ENCODE measurements at places on chromosomes 1 and 21. TPM values are rescaled to one million over a fixed set of nuclear protein-coding genes. Genes with fewer than 3 reads are reported as not detected.
A peak's percentile ranks its signal among the peaks of the same experiment; 100 is the strongest.

GRCh38 chr1:25805863-25806225, 5.9 kb downstream of the SELENON start:
- DNase-seq = peak; percentile 73

DNA sequence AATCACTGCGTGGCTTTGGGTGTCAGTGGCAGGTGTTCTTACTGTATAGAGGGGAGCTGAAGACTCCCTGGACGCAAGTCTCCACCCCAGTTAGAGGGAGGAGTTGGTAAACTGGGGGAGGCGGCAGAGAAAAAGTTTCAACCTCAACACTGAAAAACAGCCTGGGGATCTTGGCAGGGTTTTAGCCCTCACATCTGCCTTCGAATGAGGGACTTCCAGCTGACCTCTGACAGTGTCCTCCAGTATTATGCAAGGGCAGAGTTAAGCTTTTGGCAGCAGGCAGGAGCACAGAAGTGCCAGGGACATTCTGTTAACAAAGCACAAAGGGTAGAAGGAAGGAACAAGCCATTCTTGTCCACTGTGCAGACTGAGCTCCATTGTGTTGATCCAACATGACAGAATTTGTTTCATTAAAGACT, 41.2 kb upstream of the RAB4A start:
- DNase-seq = peak; percentile 89

The LCE1F gene
- total RNA-seq = not detected

The CBR3 gene
- 0.52 TPM for total RNA-seq

The HUNK gene
- 6.7 TPM for total RNA-seq

The CHAF1B gene
- 4.2 TPM for total RNA-seq

Measured in body of pancreas (tissue), 4 donors.